ENCODE measurements at places on chromosomes 5 and 9.
A peak's percentile ranks its signal among the peaks of the same experiment; 100 is the strongest.

- no peak for DNase-seq
- peaks cover 5% of the 10 kb centered on the region for H3K36me3 ChIP-seq
- no peaks in the 10 kb centered on the region for H3K27me3 ChIP-seq
These were observed 1.3 kb downstream of the CD72 start for GRCh38 chr9:35616681-35617459.

DNA sequence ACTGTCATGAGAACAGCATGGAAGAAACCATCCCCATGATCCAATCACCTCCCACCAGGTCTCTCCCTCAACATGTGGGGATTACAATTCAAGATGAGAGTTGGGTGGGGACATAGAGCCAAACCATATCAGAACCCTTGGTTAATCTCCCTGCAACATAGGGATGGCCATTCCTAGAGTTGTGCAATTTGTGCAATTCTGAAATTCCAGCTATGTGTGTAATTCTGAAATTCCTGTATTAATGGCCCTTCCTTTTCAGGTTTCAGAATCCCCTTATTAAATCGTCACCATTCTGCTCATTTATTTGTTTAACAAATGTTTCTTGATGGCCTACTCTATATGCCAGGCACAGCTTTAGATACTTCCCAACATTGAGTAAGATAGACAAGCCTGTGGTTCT is 282.6 kb downstream of the SMARCA2 start:
- no peak for DNase-seq
- H3K27me3 ChIP-seq = no peaks in the 10 kb centered on the region
- H3K4me3 ChIP-seq = no peak overlapping the region
- no peaks in the 10 kb centered on the region for H3K36me3 ChIP-seq
- no peak overlapping the region for H3K27ac ChIP-seq

DNA sequence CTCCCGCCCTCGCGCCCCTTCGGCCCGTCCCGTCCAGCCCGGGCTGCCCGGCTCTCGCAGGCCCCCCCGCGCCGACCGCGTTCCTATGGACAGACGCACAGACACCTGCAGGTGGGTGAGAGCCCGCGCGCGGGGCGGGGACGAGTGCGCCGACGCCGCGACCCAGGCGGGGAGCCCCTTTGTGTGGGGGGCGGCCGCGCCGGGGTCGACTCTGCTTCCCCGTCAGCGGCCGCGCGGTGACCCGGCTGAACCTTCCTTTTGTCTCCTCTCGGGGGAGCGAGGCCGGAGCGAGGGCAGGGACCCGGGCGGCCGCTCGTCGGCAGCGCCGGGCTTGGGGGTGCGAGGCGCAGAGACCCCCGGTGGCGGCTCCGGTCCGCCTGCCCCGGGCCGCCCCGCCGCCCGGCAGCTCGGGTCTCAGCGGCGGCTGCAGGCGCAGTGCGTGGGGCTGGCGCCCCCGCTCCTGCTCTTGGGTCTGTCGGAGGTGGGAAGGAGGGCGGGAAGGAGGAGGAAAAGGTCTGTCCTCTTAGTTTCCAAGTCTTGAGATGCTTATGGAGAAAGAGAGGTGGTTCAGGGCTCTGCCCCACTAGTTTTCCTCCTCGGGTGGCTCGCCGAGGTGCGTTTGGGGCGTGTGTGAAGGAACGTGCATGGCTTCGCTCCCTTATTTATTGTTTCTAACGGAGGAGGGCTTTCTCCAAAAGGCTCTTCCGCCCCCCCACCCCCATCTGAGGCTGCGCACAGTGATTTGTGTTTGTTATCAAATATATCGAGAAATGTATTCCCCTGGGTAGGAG is 576 bp downstream of the KIAA1958 start:
- H3K4me1 ChIP-seq = peaks cover 35% of the 10 kb centered on the region
- H3K27me3 ChIP-seq = no peaks in the 10 kb centered on the region
- peak overlapping the region; percentile 95 for H3K4me3 ChIP-seq
- H3K27ac ChIP-seq = peak overlapping the region; percentile 72

DNA sequence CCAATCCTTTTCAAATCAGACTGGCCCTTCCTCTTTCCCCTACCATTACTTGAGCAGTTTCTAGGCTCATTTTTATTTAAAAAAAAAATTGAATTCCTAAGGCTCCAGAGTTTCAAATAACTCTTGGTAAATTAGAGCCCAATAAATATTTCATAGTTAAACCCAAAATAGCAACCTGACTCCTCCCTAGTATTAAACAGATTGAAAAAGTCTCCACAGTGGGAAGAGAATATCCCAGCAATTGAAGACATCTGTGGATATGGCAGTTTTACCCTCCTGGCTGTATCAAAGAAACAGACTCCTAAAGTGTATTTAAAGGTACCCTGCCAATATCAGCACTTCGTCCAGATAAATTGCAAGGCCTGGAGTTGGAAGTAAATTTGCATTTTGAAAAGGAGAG is 52.7 kb upstream of the GDNF start:
- DNase-seq = no peak
- H3K36me3 ChIP-seq = no peaks in the 10 kb centered on the region
- no peak overlapping the region for H3K4me3 ChIP-seq
- no peak overlapping the region for H3K27ac ChIP-seq
- H3K4me1 ChIP-seq = no peaks in the 10 kb centered on the region

- DNase-seq = no peak
- H3K36me3 ChIP-seq = no peaks in the 10 kb centered on the region
- no peaks in the 10 kb centered on the region for H3K4me1 ChIP-seq
- no peak overlapping the region for H3K27ac ChIP-seq
These were observed 2144.3 kb upstream of the C9orf72 start for GRCh38 chr9:29717631-29718030.

- no peak overlapping the region for H3K27ac ChIP-seq
- no peaks in the 10 kb centered on the region for H3K36me3 ChIP-seq
- H3K4me1 ChIP-seq = no peaks in the 10 kb centered on the region
- no peak for DNase-seq
- no peak overlapping the region for H3K4me3 ChIP-seq
These were observed 18.9 kb downstream of the ADAMTS2 start for GRCh38 chr5:179326122-179326927.

All from DND-41 (cell line).